ENCODE measurements at places on chromosomes 4 and X.
A peak's percentile ranks its signal among the peaks of the same experiment; 100 is the strongest.

- no peak for DNase-seq
These were observed 194.6 kb upstream of the KLF3 start for GRCh38 chr4:38469410-38469809.

- DNase-seq = no peak
These were observed 699.3 kb upstream of the ADGRL3 start for GRCh38 chr4:60500810-60501209.

- DNase-seq = no peak
These were observed 72.4 kb upstream of the PACRGL start for GRCh38 chr4:20627866-20628265.

GRCh38 chr4:65437102-65437501 lies 233.2 kb downstream of the EPHA5 start:
- DNase-seq = no peak

DNA sequence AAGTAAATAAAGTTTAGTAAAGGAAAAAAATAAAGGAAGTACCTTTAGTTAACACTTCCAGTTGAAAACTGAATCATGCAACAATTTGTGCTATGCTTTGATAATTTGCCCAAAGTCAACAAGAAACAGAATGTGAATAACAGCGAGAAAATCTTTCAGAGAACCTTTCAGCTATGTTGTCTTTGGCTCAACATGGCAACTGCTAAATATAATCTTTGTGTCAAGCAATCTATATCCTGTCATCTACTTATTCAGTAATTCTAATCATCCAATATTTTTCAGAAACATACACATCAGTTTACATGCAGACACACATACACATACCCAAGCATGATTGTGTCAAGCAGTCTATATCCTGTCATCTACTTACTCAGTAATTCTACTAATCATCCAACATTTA lies 136.0 kb upstream of the PABPC4L start:
- DNase-seq = no peak

DNA sequence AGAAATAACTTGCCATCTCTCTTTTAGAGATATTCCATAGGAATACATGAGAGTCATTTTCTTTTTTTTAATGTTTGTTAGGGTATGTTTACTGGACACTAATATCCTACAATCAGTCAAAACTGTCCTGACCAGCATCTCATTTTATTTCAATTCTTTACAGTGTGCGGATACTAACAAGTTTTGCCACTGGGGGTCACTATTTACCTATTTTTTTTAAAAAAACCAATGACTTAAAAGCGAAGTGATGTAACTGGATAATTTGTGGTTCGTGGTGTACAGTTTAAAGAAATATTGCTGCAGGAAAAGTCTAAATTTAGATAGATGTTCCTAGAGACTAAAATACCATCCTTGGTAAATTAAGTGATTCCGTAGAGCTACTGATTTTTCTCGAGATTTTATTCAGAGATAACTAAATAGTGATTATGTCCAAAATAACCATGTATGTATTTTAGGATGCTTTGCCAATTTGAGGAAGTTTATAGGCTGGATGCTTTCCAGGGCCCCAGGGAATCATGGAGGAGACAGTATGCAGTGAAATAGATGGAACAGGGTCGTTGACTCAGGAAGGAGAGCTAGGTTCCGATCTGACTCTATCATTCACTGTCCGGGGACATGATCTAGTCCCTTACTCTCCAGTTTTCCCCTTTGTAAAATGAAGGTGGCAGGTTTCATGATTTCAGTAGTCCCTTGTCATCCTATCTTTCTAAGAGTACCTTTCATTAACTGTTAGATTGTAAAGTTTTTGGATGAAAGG lies 34.0 kb upstream of the GNPDA2 start:
- peak; percentile 19 for DNase-seq

DNA sequence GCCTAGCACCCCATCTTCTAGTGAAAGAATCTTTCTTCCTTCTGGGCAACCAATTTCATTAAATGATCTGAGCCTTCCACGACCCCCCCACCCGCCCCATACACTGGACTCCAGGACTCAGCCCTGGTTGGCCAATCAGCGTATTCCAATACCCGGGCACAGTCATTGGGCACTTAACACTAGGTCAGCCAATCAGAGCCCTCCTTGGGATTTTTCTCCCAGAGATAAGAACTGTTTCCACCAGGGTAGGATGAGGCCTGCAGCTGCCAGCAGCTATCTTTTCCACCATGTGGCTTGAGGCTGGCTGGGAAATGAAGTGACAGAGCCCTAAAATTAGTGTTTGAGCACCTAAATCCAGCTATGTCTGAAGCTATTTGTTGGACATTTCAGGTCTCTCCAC lies 418.8 kb downstream of the BCOR start:
- no peak for DNase-seq

GRCh38 chrX:38634665-38635064 lies 73.3 kb downstream of the TSPAN7 start:
- no peak for DNase-seq

- no peak for DNase-seq
These were observed 116.7 kb downstream of the KLHL8 start for GRCh38 chr4:87103691-87104187.

- no peak for DNase-seq
These were observed 554.4 kb downstream of the ARAP2 start for GRCh38 chr4:35689870-35690269.

- no peak for DNase-seq
These were observed 68.2 kb upstream of the FAM241A start for GRCh38 chr4:112076919-112077608.

DNA sequence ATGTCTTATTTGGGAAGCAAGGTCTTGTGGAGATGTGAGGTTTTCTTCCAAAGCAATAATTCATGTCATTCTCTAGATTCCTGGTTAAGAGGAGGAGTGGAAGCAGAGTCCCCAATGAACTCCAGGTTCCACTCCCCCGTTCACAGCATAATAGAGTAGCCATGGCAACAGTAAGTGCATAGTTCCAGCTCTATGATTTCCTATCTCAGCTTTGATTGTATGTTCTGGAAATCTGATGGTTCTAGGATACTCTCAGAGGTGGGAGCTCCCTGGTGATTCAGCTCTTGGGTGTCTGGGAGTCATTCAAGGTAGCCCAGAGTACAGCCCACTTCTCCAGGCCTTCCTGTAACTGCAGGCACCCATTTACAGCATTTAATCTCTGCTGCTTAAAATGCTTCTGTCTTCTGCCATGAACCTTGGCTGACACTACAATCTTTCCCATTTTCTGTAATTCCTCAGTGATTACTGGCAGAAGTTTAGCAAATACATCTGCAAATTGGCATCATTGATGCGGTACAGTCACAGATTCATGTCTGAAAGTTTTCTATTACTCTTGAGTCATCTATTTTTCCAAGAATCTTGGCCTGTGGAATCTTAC lies 242.0 kb downstream of the MAPK10 start:
- no peak for DNase-seq

GRCh38 chr4:21882051-21882839 lies 66.3 kb downstream of the KCNIP4 start:
- DNase-seq = no peak

GRCh38 chrX:10900585-10901289 lies 210.4 kb upstream of the HCCS start:
- DNase-seq = no peak

- DNase-seq = no peak
These were observed 1.0 kb downstream of the SHISA3 start for GRCh38 chr4:42398171-42398870.

DNA sequence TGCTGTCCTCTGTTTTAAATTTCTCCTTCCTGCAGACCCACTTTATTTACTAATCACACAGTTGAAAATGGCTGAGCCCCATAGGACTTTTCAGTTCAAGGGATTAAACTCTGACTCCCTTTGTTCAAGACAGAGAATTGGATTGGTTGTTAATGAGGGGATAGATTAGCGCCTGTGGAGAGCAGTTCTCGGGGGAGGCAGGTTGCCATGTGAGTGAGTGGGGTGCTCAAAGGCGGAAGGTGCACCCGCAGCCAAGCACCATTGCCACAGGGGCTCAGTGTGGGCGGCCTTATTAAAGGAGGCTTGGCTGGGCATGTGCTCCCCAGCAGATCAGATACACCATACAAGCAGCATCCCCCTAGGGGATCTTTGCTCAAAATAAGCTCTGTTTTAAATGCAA lies 7.9 kb upstream of the CBR4 start:
- no peak for DNase-seq

DNA sequence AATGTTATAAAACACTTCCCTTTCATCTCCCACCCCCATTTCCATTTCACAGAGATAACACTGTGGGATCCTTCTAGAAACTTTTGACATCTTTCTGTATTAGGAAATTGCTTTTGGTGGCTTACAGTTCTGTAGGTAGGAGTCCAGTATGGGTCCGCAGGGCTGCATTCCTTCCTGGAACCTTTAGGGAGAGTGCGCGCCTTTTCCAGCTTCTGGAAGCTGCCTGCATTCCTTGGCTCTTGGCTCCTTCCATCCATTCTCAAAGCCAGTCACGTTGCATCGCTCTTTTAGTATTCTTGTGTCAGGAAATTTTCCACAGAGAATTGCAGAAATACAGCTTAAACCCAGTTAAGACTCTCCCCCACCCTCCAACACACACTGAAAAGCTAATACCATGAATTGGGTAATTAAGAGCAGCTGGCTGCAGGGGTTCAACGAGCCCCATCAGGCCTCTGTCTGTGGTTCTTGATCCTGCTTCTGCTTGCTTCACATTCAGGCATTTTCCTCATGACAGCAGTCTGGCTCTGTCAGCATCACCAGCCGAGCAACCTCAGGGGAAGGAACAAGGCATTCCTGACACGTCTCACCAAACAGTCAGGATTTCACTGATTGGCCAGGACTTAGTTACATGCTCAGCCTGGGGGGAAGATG lies 48.8 kb downstream of the SEPTIN11 start:
- DNase-seq = no peak

- no peak for DNase-seq
These were observed 150.0 kb downstream of the PRKX start for GRCh38 chrX:3563451-3563850.

GRCh38 chr4:30717208-30718020 lies 2.8 kb upstream of the PCDH7 start:
- DNase-seq = no peak

DNA sequence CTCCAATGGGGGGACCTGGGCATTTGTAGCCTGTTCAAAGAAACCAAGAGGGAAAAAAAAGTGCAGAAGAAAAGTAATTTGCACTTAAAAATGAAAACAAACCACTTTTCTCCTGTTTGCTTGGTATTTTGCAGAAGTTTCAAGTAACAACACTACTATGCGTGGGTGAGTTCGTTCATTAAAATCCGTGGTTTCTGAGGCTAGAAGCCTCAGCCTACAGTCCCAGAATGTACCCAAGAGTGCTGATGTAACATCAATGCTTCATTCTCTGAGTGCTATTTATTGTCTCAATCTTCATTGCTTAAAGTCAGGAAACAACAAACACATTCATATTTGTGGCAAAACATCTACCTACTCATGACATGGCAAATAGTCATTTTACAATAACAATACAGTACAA lies 29.2 kb downstream of the LGI2 start:
- DNase-seq = no peak

GRCh38 chrX:119055687-119056086 lies 17.1 kb upstream of the CT47C1 start:
- DNase-seq = no peak

GRCh38 chrX:54819201-54819600 lies 11.7 kb downstream of the MAGED2 start:
- DNase-seq = no peak

- no peak for DNase-seq
These were observed 595.1 kb downstream of the STPG2 start for GRCh38 chr4:97548186-97548585.

DNA sequence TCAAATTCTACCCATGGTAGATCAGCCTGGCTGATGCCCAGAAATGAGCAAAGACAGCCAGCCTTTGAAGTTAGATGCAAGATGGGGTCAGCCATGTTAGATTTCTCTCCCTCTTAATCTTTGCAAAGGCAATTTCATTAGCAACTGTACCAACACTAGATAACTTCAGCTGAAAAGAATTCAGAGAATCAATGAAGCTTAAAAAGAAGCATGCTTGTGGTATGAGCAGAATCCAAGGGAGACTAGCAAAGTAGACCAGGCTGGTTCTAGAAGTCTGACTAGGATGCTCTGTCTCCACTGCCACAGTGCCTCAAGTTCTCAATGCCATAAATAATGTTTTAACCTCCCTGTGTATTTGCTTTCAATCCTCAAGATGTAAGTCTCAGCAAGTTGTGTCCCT lies 247.3 kb downstream of the SLC7A11 start:
- no peak for DNase-seq

- DNase-seq = no peak
These were observed 162.1 kb downstream of the CBR4 start for GRCh38 chr4:168847771-168848502.
